Posterior vena cava (tissue), 2 donors: ENCODE measurements at places on chromosomes 1 and 21. TPM values are rescaled to one million over a fixed set of nuclear protein-coding genes. Genes with fewer than 3 reads are reported as not detected.
A peak's percentile ranks its signal among the peaks of the same experiment; 100 is the strongest.

DNA sequence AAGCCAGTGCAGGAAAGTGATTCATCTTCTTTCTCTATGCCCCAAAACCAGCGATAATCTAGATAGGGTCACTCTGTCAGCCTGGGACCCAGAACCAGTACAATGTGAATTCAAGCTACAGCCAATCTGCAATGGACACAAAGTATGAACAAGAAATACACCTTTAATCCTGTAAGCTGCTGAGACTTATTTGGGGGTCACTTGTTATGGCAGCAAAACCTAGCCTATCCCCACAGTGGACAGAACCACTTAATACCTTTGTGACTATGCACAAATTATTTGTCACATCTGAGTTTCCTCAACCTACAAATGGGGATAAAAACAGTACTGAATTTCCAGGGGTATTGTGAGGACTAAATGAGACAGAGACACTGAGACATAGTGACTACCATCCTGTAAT is 50.0 kb downstream of the TMCO4 start:
- no peak for DNase-seq

DNA sequence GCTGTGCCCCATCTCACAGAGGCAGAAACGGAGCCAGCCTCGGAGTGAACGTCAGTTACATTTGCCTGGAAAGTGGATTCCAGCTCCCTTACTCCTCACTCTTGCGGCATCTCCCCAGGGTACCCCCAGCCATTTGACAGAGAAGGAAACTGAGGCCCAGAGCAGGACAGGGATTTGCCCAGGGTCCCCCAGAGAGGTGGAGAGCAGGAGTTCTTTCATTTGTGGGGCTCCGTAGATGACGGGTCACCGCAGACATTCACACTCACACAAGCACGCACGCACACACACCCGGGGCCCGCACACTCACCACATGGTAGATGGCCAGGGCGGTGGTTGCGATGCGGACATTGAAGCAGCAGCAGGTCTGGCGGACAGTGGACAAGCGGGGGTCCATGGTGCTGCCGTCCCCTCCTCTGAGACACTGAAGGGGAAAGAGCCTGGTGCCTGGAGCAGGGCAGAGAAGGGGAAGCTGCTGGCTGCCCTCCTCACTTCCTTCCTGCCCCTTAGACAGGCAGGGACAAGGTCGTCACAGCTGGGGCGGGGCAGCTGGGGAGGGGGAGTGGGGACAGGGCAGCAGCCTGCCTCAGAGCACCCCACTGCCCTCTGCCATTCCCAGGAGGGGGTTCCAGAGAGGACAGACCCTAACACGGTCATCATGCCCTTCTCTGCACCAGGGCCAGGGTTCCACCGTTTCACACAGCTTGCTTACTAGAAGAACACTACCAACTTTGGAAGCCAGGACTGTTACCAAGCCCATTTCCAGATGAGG is at the start of gene LAPTM5:
LAPTM5 (minus strand) TSS at position 423 of the 769 bp plus-strand sequence; CDS start at position 394, 29 bp downstream.
- peak; percentile 93 for DNase-seq

- peak; percentile 88 for DNase-seq
Observed at GRCh38 chr1:21909286-21909759, 27.8 kb downstream of the HSPG2 start.

Gene KCNT2
- 7.5 TPM for total RNA-seq

- DNase-seq = no peak
Observed at GRCh38 chr1:164466001-164466421, 93.0 kb upstream of the PBX1 start.

- DNase-seq = no peak
Observed at GRCh38 chr21:26389971-26390641, 183.0 kb downstream of the CYYR1 start.

DNA sequence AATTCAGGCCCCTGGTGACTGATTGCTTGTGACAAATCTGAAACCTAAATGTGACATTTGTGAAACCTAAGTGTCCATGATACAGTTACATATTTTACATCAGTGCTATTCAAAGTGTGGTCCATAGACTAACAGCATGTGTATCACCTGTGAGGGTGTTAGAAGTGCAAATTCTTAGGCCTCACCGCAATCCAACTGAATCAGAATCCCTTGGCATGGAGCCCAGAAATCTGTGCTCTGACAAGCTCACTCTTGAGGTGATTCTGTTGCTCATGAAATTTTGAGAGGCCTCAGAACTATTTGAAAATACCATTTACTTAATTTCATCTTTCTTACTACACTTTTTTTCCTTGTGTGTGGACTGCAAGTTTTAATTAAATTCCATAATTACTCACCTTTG is 587.9 kb downstream of the ADGRL2 start:
- no peak for DNase-seq

- DNase-seq = no peak
Observed at GRCh38 chr1:244137725-244138124, 86.6 kb downstream of the ZBTB18 start.

Gene CRP
- total RNA-seq = 0.33 TPM
